ENCODE measurements at places on chromosomes 11 and 22. TPM values are rescaled to one million over a fixed set of nuclear protein-coding genes. Genes with fewer than 3 reads are reported as not detected.

The VPREB1 gene
- total RNA-seq = not detected

The SLC37A2 gene
- total RNA-seq = 124 TPM

The CCDC134 gene
- 11.7 TPM for total RNA-seq

The C22orf42 gene
- not detected for total RNA-seq

The PKP3 gene
- 486 TPM for total RNA-seq

The NPTXR gene
- total RNA-seq = 2.0 TPM

The IGLL1 gene
- total RNA-seq = not detected

GRCh38 chr11:207863-208180 is 314 bp downstream of the RIC8A start:
- no peaks in the 10 kb centered on the region for H3K27me3 ChIP-seq
- H3K4me1 ChIP-seq = peaks cover 61% of the 10 kb centered on the region
- H3K27ac ChIP-seq = peak overlapping the region; percentile 100

DNA sequence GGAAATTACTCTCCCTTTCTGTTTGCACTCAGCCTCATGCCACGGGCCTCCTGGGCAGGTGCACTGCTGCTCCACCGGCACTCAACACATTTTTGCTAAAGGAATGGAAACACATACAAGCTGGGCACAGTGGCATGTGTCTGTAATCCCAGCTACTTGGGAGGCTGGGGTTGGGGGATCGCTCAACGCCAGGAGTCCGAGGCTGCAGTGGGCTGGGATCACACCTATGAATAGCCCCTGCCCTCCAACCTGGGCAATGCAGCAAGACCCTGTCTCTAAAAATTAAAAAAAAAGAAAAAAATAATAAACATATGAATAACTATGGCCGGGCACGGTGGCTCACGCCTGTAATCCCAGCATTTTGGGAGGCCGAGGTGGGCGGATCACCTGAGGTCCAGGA is 30.6 kb downstream of the RRP7A start:
- no peaks in the 10 kb centered on the region for H3K4me1 ChIP-seq
- H3K4me3 ChIP-seq = no peak overlapping the region
- H3K27me3 ChIP-seq = no peaks in the 10 kb centered on the region
- no peaks in the 10 kb centered on the region for H3K36me3 ChIP-seq
- no peak overlapping the region for H3K27ac ChIP-seq

DNA sequence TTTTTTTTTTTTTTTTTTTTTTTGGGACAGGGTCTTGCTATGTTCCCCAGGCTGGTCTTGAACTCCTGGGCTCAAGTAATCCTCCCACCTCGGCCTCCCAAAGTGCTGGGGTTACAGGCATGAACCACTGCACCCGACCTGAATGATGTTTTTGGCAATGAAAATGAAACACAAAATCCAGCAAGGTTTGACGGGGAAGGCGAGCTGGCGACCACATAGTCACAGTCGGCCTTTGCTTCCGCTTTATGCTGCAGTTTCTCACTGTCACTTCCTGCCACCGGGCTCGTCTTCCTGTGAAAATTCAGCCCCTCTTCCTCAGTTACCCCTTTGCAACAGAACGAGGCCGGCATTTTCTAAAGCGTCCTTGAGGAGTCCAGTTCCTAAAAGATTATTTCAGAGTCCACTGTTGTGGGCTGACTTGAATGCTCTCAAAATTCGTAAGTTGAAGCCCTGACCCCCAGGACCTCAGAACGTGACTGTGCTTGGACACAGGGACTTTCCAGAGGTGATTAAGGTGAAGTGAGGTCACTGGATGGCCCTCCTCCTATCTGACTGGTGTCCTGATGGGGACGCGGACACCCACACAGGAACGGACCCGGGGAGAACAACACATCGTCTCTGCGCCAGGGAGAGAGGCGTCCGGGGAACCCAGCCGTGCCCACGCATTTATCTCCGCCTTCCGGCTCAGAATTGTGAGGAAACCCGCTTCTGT is 2.9 kb upstream of the BID start:
- H3K27ac ChIP-seq = peak overlapping the region; percentile 60
- H3K36me3 ChIP-seq = no peaks in the 10 kb centered on the region
- H3K4me3 ChIP-seq = peak overlapping the region; percentile 39
- DNase-seq = no peak
- no peaks in the 10 kb centered on the region for H3K27me3 ChIP-seq
- peaks cover 35% of the 10 kb centered on the region for H3K4me1 ChIP-seq

DNA sequence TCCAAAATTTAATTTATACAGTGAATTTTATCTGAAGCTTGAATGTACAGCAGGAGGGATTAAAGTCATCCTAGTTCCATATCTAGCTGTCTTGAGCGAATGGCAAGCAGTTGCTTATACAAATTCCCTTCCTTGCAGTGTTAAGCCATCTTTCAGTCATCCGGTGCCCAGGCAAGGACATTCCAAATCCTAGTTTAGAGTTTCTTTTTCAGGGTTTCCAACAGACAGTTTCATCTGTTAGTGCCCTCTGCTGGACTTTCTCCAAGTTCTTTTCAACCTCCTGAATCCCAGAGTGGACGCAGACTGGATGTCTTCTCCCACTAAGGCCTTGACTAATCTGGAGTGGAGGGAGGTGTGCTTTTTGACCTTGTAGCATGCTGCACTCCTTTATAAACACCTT is 45.4 kb downstream of the GRAMD1B start:
- H3K4me3 ChIP-seq = no peak overlapping the region
- H3K36me3 ChIP-seq = no peaks in the 10 kb centered on the region
- no peak overlapping the region for H3K27ac ChIP-seq
- H3K4me1 ChIP-seq = no peaks in the 10 kb centered on the region
- DNase-seq = no peak

GRCh38 chr11:76310832-76311595 is 69.9 kb downstream of the THAP12 start:
- no peaks in the 10 kb centered on the region for H3K27me3 ChIP-seq
- H3K36me3 ChIP-seq = no peaks in the 10 kb centered on the region
- DNase-seq = no peak

DNA sequence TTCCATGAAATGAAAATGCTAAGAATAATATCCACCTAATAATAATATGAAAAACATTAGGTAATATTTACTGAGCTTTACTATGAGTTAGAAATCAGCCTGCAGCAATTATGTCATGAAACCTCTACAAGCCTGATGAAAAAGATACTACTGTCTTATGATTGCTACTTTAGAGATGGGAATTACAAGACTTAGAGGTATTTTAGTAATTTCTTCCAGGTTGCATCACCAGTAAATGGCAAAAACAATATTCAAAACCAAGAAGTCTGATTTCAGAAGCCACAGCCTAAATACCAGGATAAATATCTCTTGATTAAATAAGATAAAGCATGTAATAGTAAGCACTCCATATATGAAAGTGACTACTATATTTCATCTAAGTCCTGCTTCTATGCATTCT is 13.8 kb downstream of the OR5B21 start:
- no peak overlapping the region for H3K27ac ChIP-seq
- DNase-seq = no peak
- H3K27me3 ChIP-seq = no peaks in the 10 kb centered on the region
- H3K4me3 ChIP-seq = no peak overlapping the region

- H3K4me1 ChIP-seq = peaks cover 5% of the 10 kb centered on the region
- H3K27me3 ChIP-seq = no peaks in the 10 kb centered on the region
- H3K36me3 ChIP-seq = no peaks in the 10 kb centered on the region
- no peak for DNase-seq
Measured at GRCh38 chr11:59272771-59273372, 60.1 kb upstream of the MPEG1 start.

- H3K4me3 ChIP-seq = no peak overlapping the region
- H3K4me1 ChIP-seq = peaks cover 17% of the 10 kb centered on the region
- DNase-seq = no peak
- no peak overlapping the region for H3K27ac ChIP-seq
Measured at GRCh38 chr11:110479108-110480101, 49.7 kb downstream of the FDX1 start.

- peaks cover 8% of the 10 kb centered on the region for H3K4me1 ChIP-seq
- H3K27me3 ChIP-seq = no peaks in the 10 kb centered on the region
- peaks cover 50% of the 10 kb centered on the region for H3K36me3 ChIP-seq
- no peak overlapping the region for H3K27ac ChIP-seq
Measured at GRCh38 chr22:29738118-29738815, 18.5 kb downstream of the CABP7 start.

- DNase-seq = no peak
- no peaks in the 10 kb centered on the region for H3K36me3 ChIP-seq
- H3K4me1 ChIP-seq = peaks cover 4% of the 10 kb centered on the region
- no peak overlapping the region for H3K27ac ChIP-seq
Measured at GRCh38 chr11:86209806-86210657, 34.5 kb upstream of the EED start.

DNA sequence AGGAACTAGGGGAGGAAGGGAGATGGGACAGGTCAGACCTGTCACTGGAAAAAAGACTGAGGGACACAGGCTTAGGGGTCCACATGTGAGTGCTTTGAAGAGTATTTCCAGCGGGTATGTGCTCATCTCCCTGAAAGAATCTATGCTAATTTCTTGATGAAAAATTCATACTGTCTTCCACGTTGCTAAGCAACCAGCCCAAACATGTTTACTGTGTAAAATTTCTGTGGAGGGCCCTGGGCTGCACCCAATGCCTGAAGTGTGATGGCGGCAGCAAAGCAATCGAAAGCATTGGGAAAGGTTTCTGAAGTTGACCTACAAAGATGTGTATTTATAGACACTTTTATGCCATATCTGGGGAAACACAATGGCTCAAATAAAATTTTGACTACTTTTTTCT is 7.4 kb downstream of the SYT13 start:
- peaks cover 18% of the 10 kb centered on the region for H3K27me3 ChIP-seq
- no peak overlapping the region for H3K4me3 ChIP-seq
- H3K27ac ChIP-seq = no peak overlapping the region

DNA sequence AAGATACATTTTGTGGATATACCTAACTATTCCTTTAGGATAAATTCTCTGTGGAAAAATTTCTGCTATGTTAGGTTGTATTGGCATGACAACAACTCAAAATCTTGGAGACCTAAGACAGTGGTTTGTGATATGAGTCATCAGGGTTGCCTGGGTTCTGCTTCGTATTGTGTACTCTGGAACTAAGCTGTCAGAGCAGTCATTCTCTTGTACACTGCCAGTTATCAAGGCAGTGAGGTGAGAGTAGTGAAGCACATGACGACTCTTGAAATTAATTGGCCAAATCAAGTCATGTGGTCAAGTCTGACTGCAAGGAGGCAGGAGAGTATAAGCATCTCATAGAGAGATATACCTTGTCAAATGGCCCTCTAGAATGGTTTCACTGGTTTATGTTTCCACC is 104.4 kb downstream of the FANCF start:
- no peaks in the 10 kb centered on the region for H3K27me3 ChIP-seq
- H3K36me3 ChIP-seq = no peaks in the 10 kb centered on the region
- H3K4me1 ChIP-seq = no peaks in the 10 kb centered on the region
- no peak overlapping the region for H3K27ac ChIP-seq
- no peak for DNase-seq

DNA sequence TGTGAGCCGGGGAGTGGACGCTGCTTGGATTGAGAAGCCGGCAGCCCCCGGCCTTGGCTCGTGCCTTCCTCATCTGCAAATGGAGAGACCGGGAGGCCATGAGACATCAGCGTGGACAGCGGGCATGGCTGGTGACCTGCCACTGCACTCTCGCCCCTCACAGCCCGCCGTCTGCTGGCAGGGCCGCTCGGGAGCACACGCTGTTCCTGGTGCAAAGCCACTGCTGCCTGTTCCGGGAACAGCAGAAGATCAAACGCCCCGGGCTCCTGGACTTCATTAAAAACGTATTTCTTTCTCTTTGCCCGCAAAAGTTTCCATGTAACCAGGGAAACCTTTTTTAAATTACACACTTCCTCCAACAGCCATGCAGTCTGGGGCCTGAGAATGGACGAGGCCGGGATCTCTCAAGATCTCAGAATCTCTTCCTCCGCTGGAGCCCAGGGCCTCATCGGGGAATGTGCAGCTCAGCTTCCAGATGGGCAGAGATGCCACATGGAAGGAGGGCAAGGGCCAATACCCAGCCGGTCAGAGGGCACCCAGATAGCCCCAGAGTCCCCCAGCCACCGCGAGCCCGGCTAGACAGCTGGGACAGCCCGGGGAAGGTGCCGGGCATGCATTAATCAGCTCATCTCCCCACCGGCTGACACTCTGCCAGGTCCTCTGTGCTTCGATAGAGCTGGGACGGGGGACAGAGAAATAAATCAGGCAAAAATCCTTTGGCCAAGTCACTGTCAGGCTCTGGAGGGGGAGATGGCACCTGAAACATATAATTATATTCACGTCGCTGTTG is 62.8 kb upstream of the PRR5 start:
- H3K4me1 ChIP-seq = peaks cover 31% of the 10 kb centered on the region
- H3K27ac ChIP-seq = peak overlapping the region; percentile 90
- H3K36me3 ChIP-seq = no peaks in the 10 kb centered on the region
- no peak overlapping the region for H3K4me3 ChIP-seq
- H3K27me3 ChIP-seq = no peaks in the 10 kb centered on the region

DNA sequence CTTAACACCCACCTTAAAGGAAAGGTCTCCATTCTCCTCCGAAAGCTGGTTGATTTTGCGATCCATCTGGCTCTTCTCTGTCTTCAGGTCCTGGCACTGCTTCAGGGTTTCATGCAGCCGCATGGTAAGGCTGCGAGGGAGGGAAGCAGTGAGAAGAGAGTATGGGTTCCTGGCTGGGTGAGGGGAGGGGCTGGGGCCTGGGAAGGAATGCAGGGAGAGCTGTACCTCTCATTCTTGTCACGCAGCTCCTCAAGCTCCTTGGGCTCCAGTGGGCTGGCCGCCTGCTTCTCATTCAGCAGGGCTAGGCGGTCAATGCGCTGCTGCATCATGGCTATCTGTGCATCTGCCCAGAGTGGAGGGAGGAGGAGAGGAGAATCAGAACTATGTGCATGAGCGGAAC is 19.5 kb downstream of the IL18BP start:
- no peak overlapping the region for H3K27ac ChIP-seq
- DNase-seq = no peak
- peaks cover 28% of the 10 kb centered on the region for H3K4me1 ChIP-seq
- H3K36me3 ChIP-seq = peaks cover 98% of the 10 kb centered on the region
- H3K27me3 ChIP-seq = no peaks in the 10 kb centered on the region
- H3K4me3 ChIP-seq = no peak overlapping the region

DNA sequence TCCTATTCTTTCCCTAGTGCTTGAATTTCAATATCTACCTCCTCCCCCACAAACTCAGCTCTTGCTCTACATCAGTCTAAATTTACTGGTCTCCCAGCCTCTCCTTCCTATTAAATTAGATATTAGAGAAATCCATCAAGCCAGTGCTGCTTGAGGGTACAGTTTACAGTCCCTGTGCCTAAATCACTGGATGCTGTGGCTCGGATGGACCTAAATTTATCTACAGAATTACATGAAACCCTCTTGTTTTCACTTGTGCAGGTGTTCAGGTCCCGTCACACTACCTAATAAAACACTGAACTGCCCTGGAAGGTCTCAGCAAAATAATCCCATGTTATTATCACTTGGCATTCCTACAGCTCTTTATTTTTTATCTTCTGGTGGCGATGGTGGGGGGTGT is 134.7 kb upstream of the E2F8 start:
- H3K27me3 ChIP-seq = peaks cover 8% of the 10 kb centered on the region
- peaks cover 21% of the 10 kb centered on the region for H3K4me1 ChIP-seq

DNA sequence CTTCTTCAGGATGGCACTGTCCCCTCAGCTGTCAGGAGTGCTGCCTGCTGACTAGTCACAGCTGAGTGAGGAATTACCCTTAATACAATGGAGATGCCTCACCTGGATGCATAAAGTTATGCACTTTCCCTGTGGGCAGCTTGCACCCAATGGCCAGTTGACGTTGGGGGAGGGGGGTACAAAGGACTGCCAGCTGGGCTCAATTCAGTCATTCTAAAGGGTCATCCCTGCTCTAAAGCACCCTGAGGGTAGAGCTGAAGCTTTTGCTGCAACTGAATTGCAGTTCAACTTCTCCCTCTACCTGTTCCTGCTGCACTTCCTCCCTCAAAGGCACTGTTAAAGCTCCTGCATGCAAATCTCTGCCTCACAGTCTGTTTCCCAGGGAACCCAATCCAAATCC is 147.8 kb upstream of the SESN3 start:
- H3K27me3 ChIP-seq = no peaks in the 10 kb centered on the region
- no peaks in the 10 kb centered on the region for H3K36me3 ChIP-seq
- H3K4me1 ChIP-seq = peaks cover 5% of the 10 kb centered on the region
- no peak for DNase-seq
- no peak overlapping the region for H3K4me3 ChIP-seq
- no peak overlapping the region for H3K27ac ChIP-seq

All from suprapubic skin (tissue), 4 donors.